A673 (cell line): ENCODE measurements at places on chromosomes 5 and 9. TPM values are rescaled to one million over a fixed set of nuclear protein-coding genes. Genes with fewer than 3 reads are reported as not detected.

The IL5 gene
- not detected in 2 replicates for total RNA-seq

The ZNF79 gene
- total RNA-seq = 11.2 and 11.6 TPM in 2 replicates

DNA sequence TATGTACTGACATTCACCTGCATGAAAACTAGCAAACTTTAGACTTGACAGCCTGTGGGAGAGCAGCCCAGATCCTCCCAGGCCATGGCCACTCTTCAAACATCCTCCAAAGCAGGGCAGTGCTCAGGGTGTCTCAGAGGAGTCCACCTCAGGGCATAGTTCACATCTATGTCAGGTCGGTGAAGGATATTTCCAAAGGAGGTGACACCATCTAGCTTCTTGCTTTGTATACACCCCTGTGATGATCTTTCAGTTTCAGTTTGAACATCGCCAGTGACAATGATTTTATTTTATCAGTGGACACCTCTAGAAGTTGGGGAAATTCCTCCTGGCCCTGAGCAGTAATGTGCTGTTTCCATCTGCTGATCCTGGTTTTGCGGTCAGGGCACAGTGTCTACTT, 20.1 kb downstream of the CDK20 start:
- H3K27me3 ChIP-seq = no peaks in the 10 kb centered on the region
- H3K4me3 ChIP-seq = no peak overlapping the region
- no peak overlapping the region for H3K27ac ChIP-seq
- H3K36me3 ChIP-seq = no peaks in the 10 kb centered on the region
- H3K4me1 ChIP-seq = no peaks in the 10 kb centered on the region

DNA sequence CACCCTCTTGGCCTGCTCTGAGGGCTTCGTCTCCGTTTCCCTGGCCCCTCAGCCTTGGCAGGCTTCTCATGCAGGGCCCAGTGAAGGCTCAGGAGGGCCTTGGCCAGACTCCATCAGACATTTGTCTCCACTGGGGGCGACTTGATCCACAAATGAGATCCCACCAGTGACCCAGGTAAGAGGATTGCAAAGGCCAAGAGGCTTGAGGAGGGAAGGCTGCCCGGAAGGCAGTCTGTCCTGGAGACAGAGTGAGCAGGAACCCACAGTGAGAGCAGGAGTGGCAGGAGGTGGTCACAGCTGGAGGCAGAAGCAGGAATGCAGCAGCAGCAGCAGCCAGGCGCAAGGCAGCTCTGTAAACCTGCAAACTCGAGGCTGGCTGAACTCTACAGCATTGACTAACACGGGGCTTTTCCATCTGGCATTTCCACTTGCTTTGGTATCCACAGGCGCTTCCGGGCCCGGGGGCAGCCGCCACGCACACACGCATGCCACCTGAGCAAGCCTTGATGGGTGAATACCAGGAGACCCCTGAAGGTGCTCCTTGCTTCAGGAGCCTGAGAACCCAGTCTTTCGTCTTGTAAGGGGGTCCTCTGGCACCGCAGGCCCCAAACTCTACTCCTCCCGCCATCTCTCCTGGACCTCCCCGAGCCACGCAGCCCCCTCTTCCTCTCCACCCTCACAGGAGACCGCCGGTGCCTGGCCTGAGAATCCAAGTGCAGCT, 14.7 kb downstream of the MGAT1 start:
- H3K27me3 ChIP-seq = no peaks in the 10 kb centered on the region
- peaks cover 16% of the 10 kb centered on the region for H3K36me3 ChIP-seq
- no peaks in the 10 kb centered on the region for H3K4me1 ChIP-seq
- no peak for DNase-seq
- H3K4me3 ChIP-seq = no peak overlapping the region

DNA sequence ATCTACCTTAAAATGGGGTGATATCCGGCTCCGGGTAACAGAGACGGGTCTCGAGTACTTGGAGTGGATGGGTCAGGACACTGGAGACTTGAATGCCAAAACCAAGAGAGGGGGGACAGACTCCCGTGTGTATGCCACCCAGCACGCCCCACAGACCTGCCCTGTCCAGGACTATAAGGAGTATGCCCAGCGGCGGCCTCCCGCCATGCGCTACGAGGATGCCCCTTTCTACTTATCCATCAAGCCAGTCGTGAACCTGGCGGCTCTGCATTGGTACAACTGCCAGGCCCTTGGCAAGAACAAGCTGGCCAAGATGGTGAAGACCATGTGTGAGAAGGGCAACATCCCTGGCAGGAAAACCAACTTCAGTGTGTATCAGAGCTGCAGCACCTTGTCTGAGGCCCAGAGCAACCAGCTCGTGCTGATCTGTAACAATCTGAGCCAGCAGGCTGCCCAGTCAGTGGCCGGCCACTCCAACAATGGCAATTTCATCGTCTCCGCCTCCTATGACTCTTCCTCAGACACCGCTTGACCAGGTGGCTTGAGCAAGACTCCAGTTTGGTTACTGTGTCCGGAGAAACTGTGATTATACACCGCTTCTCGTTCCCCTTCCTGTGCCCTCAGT, 99.4 kb downstream of the INIP start:
- H3K27me3 ChIP-seq = no peaks in the 10 kb centered on the region
- no peak for DNase-seq
- H3K27ac ChIP-seq = no peak overlapping the region
- H3K36me3 ChIP-seq = no peaks in the 10 kb centered on the region
- H3K4me1 ChIP-seq = peaks cover 25% of the 10 kb centered on the region

GRCh38 chr5:170426786-170427185, 37.6 kb upstream of the KCNMB1 start:
- H3K36me3 ChIP-seq = no peaks in the 10 kb centered on the region
- no peak overlapping the region for H3K4me3 ChIP-seq
- DNase-seq = no peak
- no peak overlapping the region for H3K27ac ChIP-seq
- no peaks in the 10 kb centered on the region for H3K27me3 ChIP-seq

DNA sequence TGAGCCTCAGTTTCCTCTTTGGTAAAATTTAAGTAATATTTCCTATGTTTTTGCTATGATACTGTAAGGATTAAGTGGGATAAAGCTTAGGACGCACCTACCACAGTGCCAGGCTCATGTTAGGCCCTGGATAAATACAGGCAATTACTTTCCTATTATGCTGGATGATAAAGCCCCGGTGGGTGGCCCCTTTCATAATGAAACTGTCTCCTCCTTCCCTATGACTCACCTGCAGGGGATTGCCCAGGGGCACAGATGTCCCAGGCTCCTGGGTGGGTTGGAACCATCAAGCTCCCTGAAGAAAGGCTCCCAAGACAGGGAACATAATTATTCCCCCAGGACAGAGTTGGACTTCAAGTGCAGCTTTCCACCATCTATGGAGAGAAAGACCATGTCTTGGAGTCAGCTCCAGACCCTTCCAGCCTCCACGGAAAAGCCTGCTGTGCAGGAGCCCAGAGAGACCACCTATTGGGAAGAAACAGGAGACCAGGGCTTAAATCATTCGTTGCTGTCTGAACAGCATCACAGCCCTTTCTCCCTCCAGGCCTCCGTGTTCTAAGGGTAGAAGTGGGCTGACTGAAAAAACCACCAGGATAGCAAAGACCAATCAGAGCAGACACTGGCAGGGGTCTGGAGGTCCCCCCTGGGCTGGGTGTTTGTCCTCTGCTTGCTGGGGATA, 43.2 kb upstream of the FOXE1 start:
- no peak overlapping the region for H3K27ac ChIP-seq
- no peak overlapping the region for H3K4me3 ChIP-seq
- no peaks in the 10 kb centered on the region for H3K4me1 ChIP-seq
- DNase-seq = peak; percentile 31

DNA sequence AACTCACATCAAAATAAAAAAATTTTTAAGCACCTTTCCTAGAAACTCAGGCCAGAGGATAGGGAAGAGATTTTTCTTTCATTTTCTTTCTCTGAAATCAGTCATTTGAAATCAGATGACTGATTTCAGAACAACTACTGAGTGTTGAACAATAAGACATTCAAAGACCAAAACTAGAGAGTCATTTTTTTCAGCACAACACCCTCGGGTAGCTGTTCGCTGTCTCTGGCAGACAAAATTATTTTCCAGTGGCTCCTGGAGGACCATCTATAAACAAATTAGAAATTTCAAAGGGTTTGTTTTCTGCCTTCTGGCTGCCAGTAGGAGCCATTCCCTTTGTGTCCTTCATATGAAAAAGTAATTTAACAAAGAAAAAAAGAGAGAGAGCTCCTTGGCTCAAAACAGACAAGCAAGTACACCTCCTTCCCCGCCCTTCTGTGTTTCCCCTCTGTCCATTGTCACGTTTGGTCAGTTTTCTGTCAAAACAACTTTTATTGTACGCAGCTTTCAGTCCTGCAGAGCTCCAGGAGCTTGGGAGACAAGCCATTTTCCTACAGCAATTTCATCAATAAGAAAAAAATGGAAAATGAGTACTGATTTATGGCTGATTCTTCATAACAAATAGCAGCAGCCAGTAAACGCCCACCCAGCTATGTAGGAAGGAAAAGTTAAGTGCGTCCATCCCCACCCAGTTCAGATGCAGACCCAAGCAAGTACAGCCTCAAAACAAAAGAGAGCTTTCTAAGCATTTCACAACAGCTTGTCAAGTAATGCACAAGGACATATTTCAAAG, 405.2 kb downstream of the ZNF608 start:
- H3K27ac ChIP-seq = no peak overlapping the region
- H3K4me3 ChIP-seq = no peak overlapping the region
- H3K27me3 ChIP-seq = peaks cover 11% of the 10 kb centered on the region

DNA sequence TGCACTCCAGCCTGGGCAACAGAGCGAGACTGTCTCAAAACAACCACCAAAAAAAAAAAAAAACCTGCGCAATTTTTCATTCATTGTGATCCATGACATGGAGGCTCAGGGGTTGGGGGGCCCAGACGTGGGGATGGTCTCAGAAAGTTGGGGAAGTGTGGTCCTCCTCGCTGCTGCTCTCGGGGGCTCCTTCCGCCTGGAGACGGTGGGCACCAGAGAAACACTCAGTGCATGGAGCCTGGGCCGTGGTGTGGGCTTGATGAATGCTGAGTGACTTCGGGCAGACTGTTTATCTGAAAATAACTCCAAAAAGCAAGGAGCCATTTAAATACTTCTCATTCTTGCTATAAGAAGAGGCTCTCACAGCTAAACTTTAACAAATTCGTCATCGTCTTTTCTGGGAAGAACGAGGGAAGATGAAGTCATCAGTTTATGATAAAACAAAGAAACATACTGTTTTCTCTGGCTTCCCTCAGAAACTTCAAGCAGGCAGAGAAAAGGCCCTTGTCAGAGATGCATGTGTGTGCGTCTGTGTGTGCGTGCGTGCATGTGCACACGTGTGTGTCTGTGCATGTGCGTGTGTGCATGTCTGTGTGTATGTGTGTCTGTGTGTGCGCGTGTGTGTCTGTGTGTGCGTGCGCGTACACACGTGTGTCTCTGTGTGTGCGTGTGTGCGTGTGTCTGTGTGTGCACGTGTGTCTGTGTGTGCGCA, 35.0 kb downstream of the RASGEF1C start:
- H3K27me3 ChIP-seq = no peaks in the 10 kb centered on the region
- no peak for DNase-seq
- H3K36me3 ChIP-seq = no peaks in the 10 kb centered on the region
- no peak overlapping the region for H3K4me3 ChIP-seq
- H3K4me1 ChIP-seq = no peaks in the 10 kb centered on the region

- DNase-seq = no peak
- H3K36me3 ChIP-seq = no peaks in the 10 kb centered on the region
- H3K4me1 ChIP-seq = no peaks in the 10 kb centered on the region
- no peaks in the 10 kb centered on the region for H3K27me3 ChIP-seq
These were observed 45.1 kb downstream of the ERGIC1 start for GRCh38 chr5:172878933-172879752.

GRCh38 chr9:92151691-92152393, 36.6 kb upstream of the SPTLC1 start:
- H3K4me3 ChIP-seq = no peak overlapping the region
- no peaks in the 10 kb centered on the region for H3K27me3 ChIP-seq
- H3K36me3 ChIP-seq = no peaks in the 10 kb centered on the region
